Hair follicle dermal papilla cell (primary cell): ENCODE measurements at places on chromosomes 6 and 20. TPM values are rescaled to one million over a fixed set of nuclear protein-coding genes. Genes with fewer than 3 reads are reported as not detected.

Gene FNDC11
- 0.65 and 0.73 TPM in 2 replicates for total RNA-seq

Gene TGM3
- total RNA-seq: not detected in 2 replicates

Gene MYH7B
- total RNA-seq: under 0.01 and 0.61 TPM in 2 replicates

Gene VSTM2L
- 2.6 and 5.6 TPM in 2 replicates for total RNA-seq

Gene DXO
- 21.1 and 21.3 TPM in 2 replicates for total RNA-seq

Gene KCNK16
- not detected in 2 replicates for total RNA-seq

Gene APCDD1L
- 9.8 and 12.2 TPM in 2 replicates for total RNA-seq

Gene C4B
- 2.1 and 2.8 TPM in 2 replicates for total RNA-seq

Gene KCNQ5
- total RNA-seq: 0.49 and 1.5 TPM in 2 replicates

Gene LY6G6C
- total RNA-seq: not detected in 2 replicates

Gene TMEM30A
- total RNA-seq: 140 and 155 TPM in 2 replicates

Gene PACRG
- total RNA-seq: 0.24 and 1.6 TPM in 2 replicates

Gene TNFAIP3
- 3.0 and 7.6 TPM in 2 replicates for total RNA-seq

Gene GSTA5
- not detected in 2 replicates for total RNA-seq

Gene HCRTR2
- not detected in 2 replicates for total RNA-seq

Gene RGS17
- 2.3 and 2.6 TPM in 2 replicates for total RNA-seq

Gene OR2H1
- total RNA-seq: not detected in 2 replicates

Gene SIRPD
- not detected in 2 replicates for total RNA-seq

Gene PPP1R14C
- total RNA-seq: 0.16 TPM in 1 of 2 replicates, not detected in the other

Gene TSBP1
- not detected in 2 replicates for total RNA-seq

Gene LY6G6F
- not detected in 2 replicates for total RNA-seq

Gene ARFGEF3
- 1.5 and 1.7 TPM in 2 replicates for total RNA-seq

Gene CCDC28A
- total RNA-seq: 5.8 and 7.0 TPM in 2 replicates

Gene TREML1
- not detected in 2 replicates for total RNA-seq

Gene NKAIN2
- total RNA-seq: 0.12 TPM in 1 of 2 replicates, not detected in the other

Gene TXLNB
- total RNA-seq: 0.24 and 2.9 TPM in 2 replicates

Gene ABHD16B
- total RNA-seq: not detected in 2 replicates

Gene TRIM40
- not detected in 2 replicates for total RNA-seq

Gene CAP2
- total RNA-seq: 1.9 and 10.5 TPM in 2 replicates

Gene ERVFRD-1
- total RNA-seq: not detected in 2 replicates

Gene SRSF12
- 0.32 and 0.36 TPM in 2 replicates for total RNA-seq

Gene FOXC1
- total RNA-seq: 2.1 and 2.3 TPM in 2 replicates

Gene C2
- 2.1 and 3.3 TPM in 2 replicates for total RNA-seq

Gene ARMH2
- total RNA-seq: not detected in 2 replicates

Gene RCAN2
- total RNA-seq: 22.7 and 37.2 TPM in 2 replicates

Gene E2F1
- 1.5 and 1.6 TPM in 2 replicates for total RNA-seq
